ENCODE measurements at places on chromosomes 5 and 9.

- no peak for DNase-seq
These were observed 271.1 kb downstream of the DENND1A start for GRCh38 chr9:123658792-123659191.

DNA sequence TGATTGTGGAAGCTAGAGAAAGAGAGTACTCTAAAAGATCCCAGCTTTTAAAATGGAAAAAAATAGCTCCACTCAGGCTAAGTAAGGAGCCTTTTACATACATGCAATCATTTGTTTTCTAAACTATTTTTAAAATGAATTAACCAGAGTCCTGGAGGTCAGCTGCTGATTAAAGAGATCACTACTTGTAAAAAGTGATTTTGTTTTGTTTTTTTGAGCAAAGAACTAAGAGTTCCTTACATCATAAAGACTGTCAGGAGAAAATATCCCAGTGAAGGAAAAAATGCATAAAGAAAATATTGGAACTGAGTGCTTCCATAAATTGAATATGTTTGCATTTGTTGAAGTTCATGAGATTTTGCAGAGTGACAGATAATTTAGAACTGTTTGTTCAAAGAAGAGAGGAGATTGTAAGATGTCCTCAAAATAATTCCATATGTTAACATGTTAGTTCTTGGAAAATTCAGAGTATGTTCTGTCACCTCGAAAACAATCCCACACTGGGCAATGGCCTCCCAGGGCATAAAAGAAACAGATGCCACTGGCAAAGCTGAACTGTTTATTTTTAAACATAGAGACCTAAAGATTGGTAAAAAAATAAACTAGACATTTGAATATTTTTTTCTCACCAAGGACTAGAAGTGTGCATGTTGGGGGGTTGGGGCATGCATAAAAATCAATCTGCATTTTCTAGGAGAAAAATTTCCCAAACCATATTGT lies 264.7 kb downstream of the NPR3 start:
- no peak for DNase-seq

GRCh38 chr5:10498350-10498749 lies 56.7 kb downstream of the ROPN1L start:
- no peak for DNase-seq

- DNase-seq: no peak
These were observed 1004.1 kb upstream of the EDIL3 start for GRCh38 chr5:85388770-85389169.

- no peak for DNase-seq
These were observed 495 bp downstream of the OSTF1 start for GRCh38 chr9:75088646-75089372.

Measured in NCI-H1436 (cell line).